ENCODE measurements at places on chromosomes 6 and 20.

DNA sequence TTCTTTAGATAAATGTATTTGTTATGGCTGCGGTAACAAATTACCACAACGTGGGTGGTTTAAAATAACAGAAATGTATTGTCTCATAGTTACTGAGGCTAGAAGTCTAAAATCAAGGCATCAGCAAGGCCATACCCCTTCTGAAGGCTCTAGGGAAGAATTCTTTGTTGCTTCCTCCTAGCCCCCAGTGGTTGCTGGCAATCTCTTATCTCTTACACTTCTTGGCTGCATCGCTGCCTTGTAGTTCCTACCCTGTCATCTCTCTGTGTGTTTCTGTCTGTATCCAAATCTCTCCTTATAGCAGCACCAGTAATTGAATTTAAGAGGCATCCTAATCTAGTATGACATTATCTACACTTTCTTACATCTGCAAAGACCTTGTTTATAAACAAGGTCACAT lies 534.7 kb downstream of the PHF3 start:
- no peak for DNase-seq

DNA sequence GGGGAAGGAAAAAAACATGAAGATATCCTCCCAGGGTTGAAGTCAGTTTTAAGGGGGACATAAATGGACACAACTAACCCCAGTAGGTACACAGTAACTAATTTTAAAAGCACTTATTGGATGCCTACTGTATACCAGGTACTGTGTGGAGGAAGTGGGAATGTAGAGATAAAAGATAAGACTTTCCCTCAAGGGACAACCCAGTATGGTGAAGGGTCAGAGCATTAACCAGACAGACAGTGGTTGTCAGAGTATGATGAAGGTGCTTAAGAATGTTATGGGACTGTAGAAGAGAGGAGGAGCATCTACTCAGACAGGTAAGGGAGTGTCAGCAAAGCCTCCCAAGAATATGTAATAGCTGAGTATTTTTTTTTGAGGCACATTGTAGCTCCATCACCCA lies 906 bp downstream of the ABCF1 start:
- DNase-seq: no peak

DNA sequence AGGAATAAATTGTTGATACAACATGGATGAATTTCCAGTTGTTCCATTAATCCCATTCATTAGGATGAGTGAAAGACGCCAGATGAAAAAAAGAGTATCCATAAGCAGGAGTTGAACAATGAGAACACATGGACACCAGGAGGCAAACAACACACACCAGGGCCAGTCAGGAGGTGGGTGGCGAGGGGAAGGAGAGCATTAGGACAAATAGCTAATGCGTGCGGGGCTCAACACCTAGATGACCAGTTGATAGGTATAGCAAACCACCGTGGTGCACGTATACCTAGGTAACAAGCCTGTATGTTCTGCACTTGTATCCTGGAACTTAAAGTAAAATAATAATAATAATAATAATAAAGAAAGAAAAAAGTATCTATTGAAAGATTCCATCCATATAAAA lies 11.1 kb downstream of the PCED1A start:
- no peak for DNase-seq

DNA sequence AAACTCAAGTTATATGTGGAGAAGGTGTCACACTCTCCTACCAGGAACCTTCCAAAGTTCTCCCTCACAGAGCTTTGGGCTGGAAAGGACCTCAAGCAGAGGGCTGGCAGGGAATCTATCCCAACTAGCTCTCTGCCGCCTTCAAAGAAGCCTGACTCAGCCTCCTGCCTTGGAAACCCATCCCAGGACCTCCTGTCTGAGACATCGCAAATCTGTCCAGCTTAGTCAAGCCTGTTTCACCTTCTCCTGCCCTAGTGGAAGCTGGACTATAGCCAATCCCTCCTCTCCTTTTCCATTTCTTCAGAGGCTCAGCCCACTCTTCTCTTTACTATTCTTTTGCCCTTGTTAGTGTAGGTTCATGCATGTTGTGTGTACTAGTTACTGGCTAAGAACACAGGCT lies 48.2 kb upstream of the FOXP4 start:
- DNase-seq: no peak

GRCh38 chr6:46323312-46323965 lies 152.7 kb upstream of the ENPP5 start:
- DNase-seq: no peak

DNA sequence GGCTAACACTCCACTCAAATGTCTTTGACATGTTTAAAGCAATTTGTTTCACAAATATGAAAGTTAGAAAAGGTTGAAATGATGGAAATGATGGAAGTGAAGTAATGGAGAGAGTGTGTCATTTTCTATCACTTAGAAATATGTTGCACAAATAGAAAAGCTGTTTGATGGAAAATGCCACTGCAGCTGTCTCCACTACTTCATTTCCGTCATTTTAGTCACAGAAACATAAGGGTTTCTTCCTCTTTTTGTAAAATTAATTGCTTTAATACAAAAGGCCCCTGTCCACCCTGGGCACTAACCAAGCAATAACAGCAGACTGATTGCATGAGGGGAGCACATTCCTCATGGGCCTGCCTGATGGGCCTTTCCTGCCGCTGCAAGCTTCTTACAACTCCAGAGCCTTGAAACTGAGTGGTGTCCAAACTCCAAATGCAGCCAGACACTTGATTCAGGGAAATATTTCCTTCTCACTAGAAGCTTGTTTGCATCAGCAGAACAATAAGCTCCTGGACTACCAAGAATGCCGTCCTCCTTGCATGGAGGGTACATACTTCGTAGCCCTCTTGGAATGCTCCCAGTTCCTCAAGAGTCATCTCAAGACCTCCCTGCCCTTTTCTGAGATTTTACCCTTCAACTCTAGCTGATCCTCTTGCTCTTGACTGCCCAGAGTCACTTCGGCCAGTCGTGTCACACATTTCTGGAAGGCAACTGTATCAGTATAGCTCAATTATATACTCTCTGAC lies 36.1 kb downstream of the F13A1 start:
- no peak for DNase-seq
